ENCODE measurements at places on chromosomes 13 and 19.
A peak's percentile ranks its signal among the peaks of the same experiment; 100 is the strongest.

- DNase-seq: no peak
Observed at GRCh38 chr13:99883805-99884204, 87.8 kb downstream of the ZIC5 start.

DNA sequence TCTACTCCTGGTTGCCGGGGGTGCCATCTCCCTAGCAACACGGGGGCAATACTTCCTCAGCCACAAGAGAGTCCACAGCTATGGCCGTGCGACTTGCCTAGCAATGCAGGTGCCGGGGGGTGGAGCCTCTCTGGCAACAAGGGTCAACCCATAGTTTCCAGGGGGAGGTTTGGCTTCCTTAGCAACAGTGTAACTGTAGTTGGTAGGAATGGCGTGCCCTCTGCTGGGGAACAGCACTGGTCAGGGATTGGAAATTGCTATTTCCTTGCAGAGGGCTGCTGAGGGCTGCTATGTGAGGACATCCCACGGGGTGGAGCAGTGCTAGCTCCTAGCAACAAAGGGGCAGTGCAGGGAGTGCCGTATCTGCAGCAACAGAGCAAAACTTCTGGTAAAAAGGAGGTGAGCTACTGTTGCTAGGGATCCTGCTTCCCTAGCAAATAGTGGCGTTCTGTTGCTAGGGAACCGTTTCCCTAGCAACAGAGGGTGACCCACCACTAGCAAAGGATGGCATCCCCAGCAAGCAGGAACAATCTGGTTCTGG lies 7.0 kb upstream of the TMC4 start:
- peak; percentile 81 for DNase-seq

GRCh38 chr13:90623318-90624011 lies 724.0 kb upstream of the MIR17HG start:
- DNase-seq: no peak

DNA sequence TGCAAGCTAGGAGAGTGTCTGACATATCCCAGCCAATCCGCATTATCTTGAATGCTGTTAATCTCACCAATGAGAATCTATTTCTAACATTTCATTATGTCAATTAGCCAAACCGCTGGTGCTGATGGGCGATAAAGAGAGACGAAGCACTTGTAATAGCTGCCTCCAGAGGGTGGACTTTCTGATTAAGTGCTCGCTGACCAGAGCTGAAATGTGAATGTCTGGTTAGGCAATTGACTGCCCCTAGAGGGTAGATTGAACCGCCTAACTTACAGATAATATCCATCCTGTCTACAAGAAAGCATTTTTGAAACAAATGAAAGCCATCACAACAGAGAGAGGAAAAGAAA lies 552 bp upstream of the GRWD1 start:
- DNase-seq: no peak

DNA sequence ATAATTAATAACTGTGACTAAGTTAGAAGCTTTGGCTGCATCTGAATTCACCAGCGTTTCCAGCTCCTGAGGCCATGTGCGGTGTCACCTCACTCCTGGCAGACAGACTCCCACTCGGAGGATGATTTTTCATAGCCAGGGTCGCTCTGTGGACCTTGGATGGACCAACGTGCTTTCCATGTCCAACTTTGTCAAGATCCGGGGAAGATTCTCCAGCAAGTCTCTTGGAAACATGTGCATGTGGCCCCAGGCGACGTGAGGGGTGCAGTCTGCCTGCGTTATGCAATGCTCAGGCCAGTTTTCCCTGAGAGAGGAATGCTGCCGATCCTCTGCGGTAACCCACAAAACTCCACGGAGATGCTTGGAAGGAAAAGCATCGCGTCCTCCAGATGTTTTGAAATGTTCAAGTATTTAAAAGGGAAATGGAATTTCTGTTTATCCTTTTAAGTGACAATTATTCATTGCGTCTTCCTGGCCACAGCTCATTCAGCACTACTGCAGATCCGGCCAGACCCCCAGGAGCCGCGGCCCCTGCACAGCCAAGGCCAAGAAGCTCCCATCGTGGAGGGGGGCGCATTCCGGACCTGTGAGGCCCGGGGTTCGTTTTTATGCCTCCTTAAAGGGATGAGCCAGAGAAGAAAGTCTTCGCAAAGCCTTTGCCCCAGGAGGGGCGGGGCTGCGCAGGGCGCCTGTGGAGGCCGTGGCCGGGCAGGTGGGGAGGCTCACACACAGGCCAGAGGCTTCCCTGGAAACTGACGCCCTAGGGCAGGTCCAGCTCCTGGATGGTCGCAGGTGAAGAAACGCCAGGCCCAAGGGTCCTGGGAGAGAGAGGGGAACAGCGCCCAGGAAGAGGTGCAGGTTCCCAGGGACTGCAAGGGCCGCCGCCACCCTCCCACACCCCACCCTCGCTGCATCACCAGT lies 46.0 kb downstream of the C13orf46 start:
- DNase-seq: no peak

DNA sequence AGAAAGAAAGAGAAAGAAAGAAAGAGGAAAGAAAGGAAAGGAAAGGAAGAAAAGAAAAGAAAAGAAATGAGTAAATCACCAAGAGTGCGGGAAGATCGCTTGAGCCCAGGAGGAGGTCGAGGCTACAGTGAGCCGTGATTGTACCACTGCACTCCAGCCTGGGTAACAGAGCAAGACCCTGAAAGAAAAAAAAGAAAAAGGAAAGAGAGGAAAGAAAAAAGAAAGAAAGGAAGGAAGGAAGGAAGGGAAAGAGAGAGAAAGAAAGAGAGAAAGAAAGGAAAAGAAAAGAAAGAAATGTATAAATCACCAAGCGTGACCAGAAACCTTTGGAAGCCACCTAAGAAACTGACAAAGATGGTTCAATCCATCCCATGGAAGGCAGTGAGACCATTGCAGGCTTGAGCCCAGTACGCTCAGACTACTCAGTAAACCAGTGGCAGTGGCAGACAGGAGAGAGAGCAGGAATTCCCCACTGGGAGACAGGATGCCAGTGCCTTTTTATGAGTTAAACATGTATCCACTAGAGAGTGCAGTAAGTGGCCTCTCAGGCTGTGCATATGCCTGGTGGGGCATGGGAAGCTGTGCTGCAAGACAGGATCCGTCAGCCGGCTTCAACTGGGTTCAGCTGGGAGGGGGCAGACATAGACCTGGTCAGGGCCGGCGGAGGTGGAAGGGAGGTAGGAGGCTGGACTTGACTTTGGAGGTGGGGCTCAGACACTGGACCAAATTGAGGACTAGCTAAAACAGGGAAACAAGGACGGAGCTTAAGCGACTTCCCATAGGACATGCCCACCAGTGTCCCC lies 4.8 kb downstream of the GPR42 start:
- DNase-seq: no peak

DNA sequence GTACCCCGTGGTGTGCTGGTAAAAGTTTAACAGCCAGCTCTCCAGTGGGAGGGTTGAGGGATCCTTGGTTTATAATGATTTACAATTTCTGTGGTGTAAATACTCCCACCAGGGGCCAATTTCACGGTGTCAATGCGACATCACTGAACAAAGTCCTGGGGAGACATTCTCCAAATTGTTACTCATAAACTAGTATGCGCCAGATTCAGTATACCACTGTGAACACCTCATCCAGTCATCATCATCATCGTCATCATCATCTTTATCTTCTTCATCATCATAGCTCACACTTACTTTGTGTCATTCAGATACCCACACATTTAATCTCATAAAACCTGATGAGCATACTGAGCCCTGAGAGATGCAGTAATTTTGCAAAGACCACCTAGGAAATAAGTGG lies 17.2 kb upstream of the TNFSF14 start:
- no peak for DNase-seq

GRCh38 chr19:13978351-13979243 lies 26.3 kb downstream of the DCAF15 start:
- peak; percentile 82 for DNase-seq

GRCh38 chr19:17235971-17236777 lies 9.5 kb downstream of the NR2F6 start:
- no peak for DNase-seq

GRCh38 chr13:47457626-47458025 lies 543.4 kb downstream of the SUCLA2 start:
- no peak for DNase-seq

GRCh38 chr13:86918682-86919081 lies 752.5 kb upstream of the SLITRK5 start:
- DNase-seq: no peak

GRCh38 chr13:33351319-33351718 lies 65.8 kb upstream of the STARD13 start:
- no peak for DNase-seq

DNA sequence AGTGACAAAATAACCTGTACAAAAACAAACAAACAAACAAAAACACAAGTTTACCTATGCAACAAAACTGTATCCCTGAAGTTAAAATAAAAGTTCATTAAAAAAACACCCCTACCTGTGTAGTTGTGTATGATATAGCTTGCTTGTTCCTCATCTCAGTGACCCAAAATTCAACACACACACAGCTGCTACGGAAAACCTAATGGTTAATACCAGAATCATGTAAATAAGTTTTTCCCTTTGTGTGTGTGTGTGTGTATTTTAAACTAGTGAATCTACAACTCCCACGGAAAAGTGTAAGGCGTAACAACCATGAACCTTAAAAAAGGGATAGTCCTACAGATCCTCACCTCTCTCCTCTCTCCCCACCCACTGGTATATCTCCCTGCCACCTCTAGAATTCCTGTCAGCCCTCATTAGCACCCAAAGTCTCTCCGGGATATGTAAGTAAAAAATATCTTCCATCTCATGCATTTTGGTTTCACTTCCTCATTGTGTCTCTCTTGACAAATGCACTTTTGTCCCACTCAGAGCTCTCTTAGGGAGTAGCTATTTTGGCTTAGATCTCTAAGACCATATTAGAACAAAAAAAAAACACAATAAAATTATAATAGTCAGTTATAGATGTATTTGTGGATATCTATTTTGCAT lies 2236.5 kb downstream of the PCDH9 start:
- DNase-seq: no peak

DNA sequence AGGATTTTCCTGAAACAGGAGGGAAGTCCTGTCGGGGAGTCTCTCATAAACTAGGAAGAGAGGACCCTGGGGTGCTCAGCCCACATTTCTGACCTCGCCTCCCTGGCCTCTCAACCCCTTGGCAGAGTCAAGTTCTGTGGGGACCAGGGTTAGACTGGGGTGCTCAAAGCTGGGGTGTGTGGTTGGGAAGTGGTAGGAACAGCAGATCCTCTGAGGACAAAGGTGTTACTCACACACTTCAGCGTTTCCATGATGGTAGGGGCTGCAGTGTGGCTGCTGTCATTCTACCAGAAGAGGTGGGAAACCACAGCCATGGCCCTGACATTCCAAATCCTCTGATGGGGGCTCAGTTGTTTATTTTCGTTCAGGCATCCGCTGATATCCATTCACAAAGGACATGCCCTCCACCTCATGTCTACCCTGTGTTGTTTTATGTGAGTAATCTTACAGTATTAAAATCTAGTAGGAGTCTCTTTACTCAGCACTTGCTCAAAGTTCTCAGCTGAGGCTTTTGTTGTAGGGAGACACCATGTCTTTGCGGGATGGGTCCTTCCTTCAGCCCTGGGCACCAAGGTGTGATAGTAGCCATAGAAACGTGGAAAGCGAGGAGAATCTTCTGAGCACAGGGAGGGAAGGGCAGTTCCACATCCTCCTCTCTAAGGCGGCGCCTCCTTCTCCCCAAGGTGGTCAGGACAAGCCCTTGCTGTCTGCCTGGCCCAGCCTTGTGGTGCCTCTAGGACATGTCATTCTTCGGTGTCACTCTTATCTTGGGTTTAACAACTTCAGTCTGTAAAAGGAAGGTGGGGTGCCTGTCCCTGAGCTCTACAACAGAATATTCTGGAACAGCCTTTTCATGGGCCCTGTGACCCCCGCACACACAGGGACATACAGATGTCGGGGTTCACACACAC lies 1.5 kb downstream of the KIR2DL3 start:
- no peak for DNase-seq

DNA sequence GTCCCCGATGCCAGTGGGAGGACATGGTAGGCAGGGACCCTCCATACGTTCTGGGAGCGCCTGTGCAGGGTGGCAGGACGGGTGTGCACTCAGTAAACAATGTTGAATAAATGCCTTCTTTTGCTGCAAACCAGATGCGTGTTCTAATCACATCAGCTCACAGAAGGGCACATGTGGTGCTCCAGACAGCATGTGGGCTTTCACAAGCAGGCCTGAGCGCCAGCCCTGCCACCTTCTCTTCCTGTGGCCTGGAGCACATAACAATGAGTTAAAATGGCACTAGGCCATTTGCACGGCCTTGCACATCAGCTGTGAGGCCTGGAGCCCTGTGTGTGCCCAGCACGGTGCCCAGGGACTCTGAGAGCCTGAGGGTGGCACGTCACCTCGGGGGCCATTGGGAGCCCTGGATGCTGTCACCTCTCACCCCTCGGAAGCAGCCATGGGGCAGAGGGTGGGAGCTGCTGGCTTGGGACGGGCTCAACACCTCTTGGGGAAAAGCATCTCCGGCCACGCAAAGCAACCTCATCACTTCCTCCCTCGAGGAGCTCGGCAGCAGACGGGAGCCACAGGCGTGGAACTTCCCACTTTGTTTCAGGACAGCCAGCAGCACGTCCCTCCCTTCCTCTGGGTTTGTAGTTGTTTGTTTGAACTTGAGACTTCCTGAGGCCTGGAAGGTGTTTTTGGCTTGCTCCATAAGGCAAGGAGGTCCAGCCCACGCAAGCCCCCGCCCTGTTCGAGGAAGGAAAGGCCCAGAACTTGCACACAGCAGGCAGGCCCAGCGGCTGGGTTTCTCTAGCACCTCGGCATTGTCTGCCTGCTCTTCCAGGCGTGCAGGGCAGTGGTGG lies 9.8 kb downstream of the MCF2L start:
- DNase-seq: no peak

GRCh38 chr13:43918636-43919035 lies 38.9 kb downstream of the LACC1 start:
- no peak for DNase-seq

DNA sequence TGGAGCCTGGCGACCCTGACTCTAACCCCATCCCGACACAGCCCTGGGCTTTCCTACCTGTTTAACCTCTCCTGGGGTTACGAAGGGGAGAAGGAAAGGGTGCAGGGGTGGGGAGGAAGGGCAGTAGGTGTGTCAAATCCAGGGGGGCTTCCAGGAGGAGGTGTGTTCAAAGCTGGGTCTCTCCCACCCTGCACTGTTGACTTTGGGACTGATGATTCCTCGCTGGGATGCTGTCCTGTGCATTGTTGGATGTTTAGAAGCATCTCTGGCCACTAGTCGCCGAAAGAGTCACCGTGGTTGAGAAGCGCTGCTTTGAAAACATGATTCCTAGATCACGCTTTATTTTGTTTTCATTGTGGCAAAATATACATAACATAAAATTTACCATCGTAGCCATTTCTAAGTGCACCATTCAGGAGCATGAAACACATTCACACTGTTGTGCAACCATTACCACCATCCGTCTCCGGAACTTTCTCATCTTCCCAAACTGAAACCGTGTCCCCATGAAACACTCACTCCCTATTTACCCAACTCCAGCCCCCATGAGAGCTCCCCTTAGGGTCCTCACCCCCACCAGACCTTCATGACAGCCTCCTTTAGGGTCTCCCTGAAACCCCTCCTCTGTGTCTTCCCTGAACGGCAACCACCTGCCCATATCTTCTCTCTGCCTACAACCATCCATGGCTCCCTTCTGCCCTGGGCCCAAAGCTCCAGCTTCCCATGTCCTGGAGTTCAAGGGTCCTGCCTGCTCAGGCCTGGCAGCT lies 4.4 kb upstream of the FCER2 start:
- DNase-seq: no peak

- DNase-seq: no peak
Observed at GRCh38 chr19:42111384-42111783, 20.9 kb downstream of the POU2F2 start.

All from left kidney (tissue), 8 donors.